ENCODE measurements at places on chromosomes 16 and 17.

- DNase-seq, result no peak
Measured at GRCh38 chr16:75097941-75098901, 18.4 kb downstream of the LDHD start.

GRCh38 chr17:80345321-80345720 is 69.6 kb upstream of the ENDOV start:
- no peak for DNase-seq

DNA sequence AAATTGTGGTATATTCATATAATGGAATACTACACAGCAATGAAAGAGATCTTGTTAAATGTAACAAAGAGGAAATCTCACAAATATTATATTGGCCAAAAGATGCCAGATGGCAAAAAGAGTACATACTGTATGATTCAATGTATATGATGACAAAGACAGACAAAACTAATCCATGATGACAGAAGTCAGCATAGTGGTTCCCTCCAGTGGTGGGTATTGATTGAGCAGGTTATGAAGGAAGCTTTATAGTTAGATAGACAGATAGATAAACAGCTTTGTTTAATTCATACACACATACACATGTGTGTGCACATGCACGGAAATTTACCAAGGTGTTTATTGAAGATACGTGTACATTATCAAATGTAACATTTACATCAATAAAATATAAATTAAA is 74.4 kb upstream of the SMIM36 start:
- DNase-seq, result no peak

DNA sequence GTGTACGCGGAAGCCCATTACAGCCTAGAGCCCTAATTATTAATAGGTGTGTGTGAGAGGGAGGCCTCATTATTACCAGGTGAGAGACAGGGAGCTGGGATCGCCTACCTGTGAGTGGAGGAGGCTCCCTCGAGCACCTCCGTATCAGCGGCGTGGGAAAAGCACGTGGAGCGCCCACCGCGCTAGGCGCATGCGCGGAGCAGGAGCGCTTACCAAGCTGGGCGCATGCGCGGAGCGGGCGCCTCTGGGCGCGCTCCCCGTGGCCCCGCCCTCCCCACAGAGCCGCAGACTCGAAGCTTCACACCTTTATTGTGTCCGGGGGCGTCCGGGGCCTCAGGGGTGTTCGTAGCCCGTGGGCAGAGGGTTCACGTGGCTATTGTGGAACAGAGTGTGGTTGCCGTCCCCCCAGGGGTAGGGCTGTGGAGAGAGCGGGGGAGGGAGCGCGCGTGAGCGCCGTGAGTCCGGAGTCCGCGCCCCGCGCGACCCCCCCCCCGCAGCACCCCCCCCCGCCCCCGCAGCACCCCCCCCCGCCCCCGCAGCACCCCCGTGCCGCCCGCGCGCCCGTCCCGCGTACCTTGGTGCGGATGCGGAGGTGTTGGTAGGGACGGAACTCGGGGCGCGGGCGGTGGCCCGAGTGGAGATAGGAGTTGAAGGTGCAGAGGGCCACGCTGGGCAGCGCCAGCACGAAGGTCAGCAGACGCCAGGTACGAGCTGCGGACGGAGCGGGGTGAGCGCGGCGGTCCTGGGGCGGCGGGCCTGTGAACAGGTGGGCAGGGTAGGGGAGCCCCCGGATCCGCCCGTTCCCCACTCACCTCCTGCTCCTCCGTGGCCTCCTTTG is 500 bp downstream of the COX6A2 start:
- no peak for DNase-seq

DNA sequence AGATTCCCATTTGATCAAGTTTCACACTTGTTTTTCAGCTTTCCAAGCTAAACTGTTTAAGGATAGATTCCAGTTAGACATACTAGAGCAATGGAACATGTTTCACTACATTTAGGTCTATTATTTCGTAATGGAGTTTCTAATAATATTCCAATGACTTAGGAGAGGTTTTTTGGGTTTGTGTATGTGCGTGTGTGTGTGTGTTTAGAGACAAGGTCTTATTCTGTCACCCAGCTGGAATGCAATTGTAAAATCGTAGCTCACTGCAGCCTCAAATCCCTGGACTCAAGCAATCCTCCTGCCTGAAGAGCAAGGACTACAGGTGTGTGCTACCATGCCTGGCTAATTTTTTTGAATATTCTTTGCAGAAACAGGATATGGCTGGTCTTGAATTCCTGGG is 426.3 kb downstream of the ZFHX3 start:
- no peak for DNase-seq
